Kasumi-1 (cell line): ENCODE measurements at places on chromosomes 16 and 17.

GRCh38 chr16:20971401-20971800 is 70.8 kb downstream of the LYRM1 start:
- DNase-seq: no peak

DNA sequence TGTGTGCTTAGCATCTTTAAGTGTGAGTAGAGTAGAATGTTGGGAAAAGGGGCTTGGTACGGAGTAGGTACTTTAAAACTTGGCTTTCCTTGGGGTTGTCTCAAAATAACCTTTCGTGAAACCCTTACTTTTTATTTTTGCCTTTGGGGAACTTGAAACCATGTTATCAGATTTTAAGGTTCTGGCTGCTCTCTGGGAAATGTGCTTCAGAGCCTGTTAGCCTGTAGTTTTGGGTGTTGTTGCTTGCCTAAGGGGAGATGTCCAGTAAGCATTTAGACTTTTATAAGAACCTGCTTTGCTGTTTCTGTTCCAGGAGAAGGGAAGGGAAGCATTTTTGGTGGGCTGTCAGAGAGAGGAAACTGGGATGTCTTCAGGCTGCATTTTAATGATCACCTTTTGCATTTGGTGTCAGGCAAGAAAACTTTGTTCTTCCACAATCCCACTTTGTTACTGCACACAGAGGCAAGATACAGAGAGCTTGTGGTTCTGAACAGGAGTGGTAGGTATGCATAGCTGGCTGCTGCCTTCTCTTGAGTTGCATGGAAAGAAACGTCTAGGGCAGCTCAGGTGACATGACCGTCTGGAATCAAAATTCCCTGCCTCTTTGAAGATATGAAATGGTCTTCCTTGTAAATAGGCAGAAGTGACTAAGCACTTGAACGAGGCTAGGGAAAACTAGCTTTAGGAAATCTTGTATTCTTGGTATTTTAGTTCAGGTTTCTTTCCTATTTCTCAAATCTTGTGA is 1.7 kb downstream of the RABEP1 start:
- DNase-seq: no peak

DNA sequence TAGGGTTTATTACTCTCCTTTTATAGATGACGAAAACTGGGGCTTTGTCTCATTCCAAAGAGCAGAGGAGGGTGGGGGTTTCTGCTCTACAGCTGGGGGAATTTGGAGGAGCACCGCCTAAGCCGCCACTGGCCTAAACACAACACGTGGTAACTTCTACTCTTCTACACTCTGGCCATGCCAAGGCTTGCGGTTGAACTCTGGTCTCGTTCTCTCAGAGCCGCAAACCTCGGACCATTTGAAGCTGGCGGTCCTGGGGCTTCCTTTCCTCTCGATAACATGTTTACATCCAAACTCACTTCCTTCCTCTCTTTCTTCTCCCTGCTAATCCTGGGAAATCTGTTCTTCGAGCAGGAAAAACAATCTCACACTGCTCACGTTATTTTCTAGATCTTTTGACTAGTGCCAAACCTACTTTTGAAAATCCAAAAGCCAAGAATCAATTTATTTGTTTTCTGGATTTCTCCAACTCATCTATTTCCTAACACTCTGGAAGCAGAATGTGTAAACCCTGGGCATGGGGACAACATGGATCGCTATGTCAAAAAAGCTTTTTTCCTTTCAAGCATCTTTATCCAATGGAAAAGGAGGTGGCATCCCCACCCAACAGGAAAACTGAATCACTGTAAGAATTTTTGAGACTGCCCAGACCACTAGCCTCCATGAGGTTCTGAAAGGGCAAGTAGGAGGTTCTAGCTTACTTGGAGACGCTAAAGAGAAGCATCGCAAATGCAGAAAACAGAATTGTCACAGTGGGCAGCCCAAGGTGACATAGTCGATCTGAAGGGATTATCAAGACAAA is 13.6 kb upstream of the EEF2K start:
- DNase-seq: peak; percentile 47

DNA sequence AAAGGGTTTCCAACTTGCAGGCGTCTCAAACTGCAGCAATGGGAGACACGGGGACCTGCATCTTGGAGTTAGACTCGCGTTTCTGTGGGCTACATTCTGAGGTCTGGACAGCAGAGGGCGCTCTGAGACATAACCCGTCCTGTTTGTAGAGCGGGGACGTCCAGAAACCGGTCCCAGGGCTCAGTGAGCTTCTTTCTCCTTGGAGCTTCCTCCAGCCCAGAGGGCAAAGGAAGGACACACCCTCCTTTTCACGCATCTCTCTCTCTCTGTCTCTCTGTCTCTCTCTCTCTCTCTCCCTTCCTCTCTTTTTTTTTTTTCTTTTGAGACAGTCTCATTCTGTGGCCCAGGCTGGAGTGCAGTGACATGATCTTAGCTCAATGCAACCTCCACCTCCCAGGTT is 19.8 kb downstream of the COX4I1 start:
- peak; percentile 84 for DNase-seq

GRCh38 chr17:35129154-35129972 is 7.9 kb downstream of the FNDC8 start:
- no peak for DNase-seq

GRCh38 chr17:58626905-58627304 is 64.9 kb downstream of the TEX14 start:
- DNase-seq: peak; percentile 61

GRCh38 chr17:2876467-2876866 is 80.2 kb downstream of the RAP1GAP2 start:
- DNase-seq: no peak

DNA sequence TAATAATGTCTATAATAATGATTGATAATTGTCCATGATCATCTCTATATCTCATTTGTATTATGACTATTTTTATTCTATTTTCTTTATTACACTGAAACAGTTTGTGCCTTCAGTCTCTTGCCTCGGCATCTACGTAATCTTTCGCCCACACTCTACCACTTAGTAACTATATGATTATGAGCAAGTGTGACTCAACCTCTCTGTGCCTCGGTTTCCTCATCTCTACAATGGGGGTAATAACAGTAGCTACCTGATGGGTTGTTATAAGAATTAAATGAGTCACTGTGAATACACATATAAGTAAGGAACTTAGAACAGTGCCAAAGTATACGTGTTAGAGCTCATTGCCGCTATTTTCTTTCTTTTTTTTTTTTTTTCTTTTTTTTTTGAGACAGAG is 3.7 kb upstream of the SLC16A11 start:
- DNase-seq: no peak

- peak; percentile 93 for DNase-seq
These were observed 75.6 kb downstream of the CHD9 start for GRCh38 chr16:53130159-53131049.

DNA sequence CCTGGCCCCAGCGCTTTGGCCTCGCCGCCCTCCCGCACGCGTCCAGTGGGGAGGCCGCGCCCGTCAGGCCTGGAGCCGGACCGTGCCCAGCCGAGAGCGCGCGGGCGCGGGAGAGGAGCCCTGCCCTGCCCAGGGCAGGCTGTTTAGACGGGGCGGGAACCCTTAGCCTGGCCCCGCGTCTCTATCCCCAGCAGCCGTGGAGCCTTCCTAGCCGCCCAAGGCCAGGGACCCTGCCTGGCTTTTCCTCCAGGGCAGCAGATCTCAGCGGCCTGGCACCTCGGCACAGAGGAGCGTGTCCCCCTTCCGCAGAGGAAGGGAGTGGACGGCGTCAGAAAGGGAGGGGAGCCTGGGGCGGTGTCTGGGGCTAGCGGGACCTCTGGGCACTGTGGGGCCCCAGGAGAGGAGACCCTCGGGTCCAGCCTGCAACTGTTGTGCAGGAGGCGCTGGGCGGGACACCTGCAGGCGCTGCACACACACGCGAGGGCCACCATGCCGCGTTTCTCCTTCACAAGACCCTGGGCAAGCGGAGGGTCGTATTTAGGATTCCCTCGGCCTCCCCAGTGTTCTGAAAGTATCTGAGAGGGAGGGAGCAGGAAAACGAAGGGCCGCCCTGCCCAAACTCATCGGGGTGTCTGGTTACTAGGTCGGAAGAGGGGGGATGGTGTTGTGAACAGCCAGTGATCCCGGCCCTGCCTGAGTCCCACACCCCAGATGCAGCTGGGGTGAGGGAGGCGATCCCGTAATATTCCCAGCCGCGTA is 2.3 kb upstream of the NPTX1 start:
- DNase-seq: no peak

DNA sequence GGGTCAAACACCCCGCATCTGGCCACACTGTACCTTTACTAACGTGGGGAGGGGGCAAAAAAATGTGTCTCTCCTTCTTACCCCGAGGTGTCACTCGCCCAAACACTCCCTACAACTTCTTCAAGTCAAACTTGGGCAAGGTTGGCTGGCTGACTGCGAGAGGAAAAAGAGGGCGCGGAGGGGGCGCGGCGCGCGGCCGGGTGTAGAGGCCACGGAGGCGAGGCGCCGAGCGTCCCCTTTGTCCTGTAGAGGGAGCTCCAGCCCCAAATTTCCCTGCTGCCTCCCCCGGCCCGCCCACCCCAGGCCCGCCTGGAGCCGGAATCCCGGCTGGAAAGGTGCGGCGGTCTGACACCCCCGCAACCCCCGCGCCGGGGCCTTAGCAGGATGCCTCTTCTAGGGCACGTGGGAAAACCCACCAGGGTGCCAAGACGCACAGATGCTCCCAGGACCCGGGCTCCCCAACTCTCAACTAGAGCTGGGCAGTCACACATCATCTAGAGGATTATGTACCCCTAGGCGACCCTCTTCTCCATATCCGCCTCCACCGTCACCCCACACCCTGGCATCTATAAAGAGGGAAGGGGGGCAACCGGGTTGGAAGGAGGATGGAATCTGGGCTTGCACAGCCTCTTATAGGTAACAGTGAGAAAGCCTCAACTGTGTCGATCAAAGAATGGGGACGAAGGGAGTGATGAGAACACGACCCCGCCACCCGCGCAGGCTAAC is 4.2 kb downstream of the IRX3 start:
- DNase-seq: peak; percentile 56

DNA sequence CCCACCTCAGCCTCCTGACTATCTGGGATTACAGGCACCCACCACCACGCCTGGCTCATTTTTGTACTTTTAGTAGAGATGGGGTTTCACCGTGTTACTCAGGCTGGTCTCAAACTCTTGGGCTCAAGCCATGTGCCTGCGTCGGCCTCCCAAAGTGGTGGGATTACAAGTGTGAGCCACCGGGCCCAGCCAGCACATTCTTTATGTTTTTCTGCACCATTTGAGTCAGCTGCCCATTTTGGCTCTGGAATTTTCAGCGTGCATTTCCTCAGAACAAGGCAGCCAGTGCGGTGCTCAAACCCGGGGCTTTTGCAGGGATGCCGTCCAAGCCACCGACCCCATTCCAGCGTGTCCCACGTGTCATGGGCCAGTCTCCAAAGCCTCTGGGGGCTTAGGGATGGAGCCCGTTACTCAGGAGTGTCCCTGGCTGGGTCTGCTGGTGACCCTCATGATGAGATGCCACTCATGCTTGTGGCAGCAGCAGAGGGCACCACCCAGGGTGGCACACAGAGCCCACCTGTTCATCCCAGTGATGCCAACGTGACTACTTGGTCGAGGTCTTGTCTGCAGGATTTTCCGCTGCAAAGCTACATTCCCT is 3.7 kb upstream of the RAB40C start:
- DNase-seq: no peak

DNA sequence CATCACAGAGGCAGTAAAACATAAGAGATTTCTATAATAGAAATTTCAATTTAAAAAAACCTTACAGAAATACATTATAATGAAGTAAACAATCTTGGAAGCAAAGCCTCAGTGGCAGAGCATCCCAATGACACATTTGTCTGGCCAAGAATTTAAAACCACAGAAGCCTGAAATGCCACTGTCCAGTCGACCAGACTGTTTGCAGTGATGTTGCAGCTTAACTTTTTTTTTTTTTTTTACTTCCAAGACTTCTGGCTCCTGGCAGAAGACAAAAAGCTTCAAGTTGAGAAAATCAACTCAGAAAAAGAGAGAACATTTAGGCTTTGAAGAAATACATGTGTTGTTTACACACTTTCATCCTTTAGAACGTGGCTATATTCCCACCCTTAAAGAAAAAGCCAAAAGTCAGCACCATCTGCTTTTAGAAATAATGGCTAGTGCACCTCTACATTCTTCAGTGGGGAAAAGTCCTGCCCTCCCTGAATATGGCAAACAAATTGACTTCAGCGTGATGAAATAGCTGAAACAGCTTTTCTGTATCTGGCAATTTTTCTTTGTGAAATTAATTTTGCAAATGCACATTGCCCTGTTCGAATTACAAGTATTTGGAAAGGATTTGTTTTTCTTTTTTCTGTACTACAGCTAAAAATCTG is 205.5 kb upstream of the MON1B start:
- no peak for DNase-seq

DNA sequence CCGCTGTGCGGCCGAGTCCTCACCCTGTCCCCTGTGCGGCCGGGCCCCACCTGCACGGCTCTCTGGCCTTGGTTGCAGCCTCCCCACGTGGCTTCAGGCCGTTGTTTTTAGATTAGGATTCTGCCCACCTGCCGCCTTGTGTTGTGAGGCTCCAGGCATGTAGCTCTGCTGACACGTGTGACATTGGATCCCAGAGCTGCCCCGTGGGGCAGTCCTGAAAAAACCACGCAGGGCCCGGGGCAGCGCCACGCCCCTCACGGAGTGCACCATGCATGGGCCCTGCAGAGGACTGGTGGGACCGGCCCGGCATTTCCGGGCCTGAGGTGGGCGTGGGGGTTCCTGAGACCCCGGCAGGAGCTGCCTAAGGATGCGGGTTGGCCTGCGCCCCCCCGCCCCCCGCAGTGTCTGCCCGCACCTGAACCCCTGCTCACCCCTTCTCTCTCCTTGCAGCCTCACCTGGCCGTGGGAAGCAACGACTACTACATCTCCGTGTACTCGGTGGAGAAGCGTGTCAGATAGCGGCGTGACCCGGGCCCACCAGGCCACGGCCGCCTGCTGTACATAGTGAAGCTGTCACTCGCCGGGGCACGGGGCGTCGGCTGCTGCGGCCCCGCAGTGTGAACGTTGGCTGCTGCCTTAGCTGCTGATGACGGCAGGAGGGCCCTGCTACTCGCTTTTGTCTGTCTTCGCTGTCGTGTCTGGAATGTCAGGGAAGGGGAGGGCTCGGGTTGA is 27.7 kb upstream of the CHMP6 start:
- DNase-seq: no peak

GRCh38 chr17:50507871-50508572 is at the start of gene MYCBPAP:
Gene MYCBPAP (plus strand): TSS chr17:50508439. CDS start chr17:50508675, 236 bp downstream.
- peak; percentile 44 for DNase-seq

DNA sequence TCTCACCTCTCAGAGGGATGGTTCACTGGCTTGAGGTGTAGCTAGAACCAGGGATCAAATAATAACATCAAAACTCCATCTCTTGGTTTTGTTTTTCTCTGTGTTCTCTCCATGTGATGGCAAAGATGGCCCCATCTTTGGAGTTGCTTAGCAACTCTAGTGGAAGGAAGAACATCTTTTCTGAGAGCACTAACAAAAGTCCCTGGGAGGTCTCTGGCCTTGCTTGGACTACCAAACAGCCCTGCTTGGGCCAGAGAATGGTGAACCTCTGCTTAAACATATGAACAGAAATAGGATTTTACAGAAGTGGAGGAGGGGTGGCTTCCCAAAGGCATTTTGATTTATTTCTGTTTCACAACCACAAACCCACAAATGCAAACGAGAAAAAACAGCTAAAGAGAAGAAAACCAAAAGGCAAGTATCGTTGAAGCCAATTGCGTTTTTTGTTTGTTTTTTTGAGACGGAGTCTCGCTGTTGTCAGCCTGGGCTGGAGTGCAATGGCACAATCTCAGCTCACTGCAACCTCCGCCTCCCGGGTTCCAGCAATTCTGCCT is 13.2 kb downstream of the GABARAPL2 start:
- no peak for DNase-seq

- no peak for DNase-seq
These were observed 79.3 kb downstream of the EMP2 start for GRCh38 chr16:10501016-10501607.

GRCh38 chr17:55266958-55267688 is 2.4 kb downstream of the HLF start:
- DNase-seq: no peak
